Effector memory CD8-positive, alpha-beta T cell (primary cell): ENCODE measurements at places on chromosomes 1 and 21.

DNA sequence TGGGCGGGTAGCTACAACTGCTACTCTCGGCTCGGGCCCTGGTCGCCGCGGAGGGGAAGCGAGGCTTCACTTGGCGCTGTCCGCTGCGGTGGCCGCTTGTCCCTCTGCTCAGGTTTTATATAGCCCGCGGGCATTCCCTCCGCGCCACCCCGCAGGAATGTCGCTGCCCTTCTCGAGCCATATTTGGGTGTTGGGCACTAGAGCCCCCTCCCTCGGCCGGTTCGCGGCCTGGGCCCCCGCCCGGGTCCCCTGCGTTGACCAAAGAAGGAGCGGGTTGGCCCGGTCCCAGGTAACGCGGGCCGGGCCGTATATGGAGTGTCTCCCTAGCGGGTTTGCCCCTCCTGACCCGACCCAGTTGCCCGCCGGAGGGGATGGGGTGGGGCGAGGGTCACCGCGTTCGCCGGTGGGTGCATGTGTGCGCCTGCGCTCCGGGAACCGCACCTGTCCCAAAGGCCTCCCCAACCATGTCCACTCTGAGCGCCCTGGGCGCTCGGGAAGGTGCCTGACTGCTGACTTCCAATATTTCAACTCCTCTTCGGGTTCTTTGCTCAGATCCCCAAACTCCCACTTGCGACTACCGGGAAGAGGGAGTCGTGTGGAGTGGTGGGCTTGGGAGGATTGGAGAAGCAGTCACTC, at the start of gene ACTA1:
TSS of gene ACTA1 (minus strand) at position 90 of the 636 bp plus-strand sequence. CDS start 979 bp downstream, outside the sequence.
- DNase-seq = no peak

GRCh38 chr1:37006132-37006868, 28.0 kb downstream of the GRIK3 start:
- DNase-seq = no peak

- no peak for DNase-seq
Measured at GRCh38 chr1:154860156-154860870, 9.8 kb downstream of the KCNN3 start.

DNA sequence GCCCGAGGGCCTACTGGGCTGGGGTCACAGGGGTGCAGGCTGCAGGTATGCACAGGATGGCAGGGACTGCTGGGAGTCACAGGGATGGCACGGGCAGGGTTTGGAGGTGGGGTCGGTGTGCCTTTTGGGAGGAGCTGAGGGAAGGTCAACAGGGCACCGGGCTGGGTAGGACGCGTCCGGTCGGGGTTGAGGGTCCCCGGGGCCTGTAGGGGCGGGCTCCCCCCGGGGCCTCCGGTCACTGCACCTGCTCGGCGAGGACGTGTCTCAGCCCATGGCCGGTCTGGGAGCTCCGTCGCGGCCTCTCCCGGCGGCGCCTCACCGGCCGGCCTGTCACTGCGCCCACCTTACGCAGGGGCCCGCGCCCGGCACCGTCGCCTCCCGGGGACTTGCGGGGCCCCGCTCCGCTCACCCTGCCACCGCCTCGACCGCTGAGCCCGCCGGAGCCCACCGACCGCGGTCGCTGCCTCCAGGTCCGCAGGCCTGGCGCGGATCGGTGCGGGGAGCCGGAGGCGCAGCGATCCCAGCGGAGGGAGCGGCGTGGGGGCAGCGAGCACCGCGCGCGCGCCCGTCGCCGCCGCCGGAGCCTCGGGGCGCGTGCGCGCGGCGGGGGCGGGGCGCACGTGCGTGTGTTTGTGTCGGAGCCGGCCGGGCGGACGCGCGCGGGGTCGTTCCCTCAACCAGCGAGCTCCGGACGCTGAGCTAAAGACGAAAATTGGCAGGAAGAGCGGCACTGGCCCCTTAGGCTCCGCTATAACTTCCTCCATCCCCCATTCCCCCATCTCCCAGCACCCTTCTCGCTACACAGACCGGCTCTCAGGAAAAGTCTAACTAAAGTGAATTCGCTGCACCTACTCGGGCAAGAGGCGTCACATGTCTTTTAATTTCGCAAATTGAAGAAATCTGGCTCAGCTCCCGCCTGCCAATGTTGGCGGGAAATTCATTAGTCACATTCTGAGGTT, at the start of gene AMIGO1:
TSS of gene AMIGO1 (minus strand) at position 552 of the 959 bp plus-strand sequence. CDS start 815 bp downstream, outside the sequence.
- peak; percentile 48 for DNase-seq

GRCh38 chr1:201184307-201185122, 6.1 kb upstream of the IGFN1 start:
- DNase-seq = no peak
